ENCODE measurements at places on chromosomes 13 and 19. TPM values are rescaled to one million over a fixed set of nuclear protein-coding genes. Genes with fewer than 3 reads are reported as not detected.

- no peaks in the 10 kb centered on the region for H3K36me3 ChIP-seq
- no peak overlapping the region for H3K4me3 ChIP-seq
- DNase-seq, result no peak
- no peak overlapping the region for H3K27ac ChIP-seq
Observed at GRCh38 chr13:92827503-92827902, 399.1 kb upstream of the GPC6 start.

The ARHGEF7 gene
- 21.6 TPM for polyA plus RNA-seq

DNA sequence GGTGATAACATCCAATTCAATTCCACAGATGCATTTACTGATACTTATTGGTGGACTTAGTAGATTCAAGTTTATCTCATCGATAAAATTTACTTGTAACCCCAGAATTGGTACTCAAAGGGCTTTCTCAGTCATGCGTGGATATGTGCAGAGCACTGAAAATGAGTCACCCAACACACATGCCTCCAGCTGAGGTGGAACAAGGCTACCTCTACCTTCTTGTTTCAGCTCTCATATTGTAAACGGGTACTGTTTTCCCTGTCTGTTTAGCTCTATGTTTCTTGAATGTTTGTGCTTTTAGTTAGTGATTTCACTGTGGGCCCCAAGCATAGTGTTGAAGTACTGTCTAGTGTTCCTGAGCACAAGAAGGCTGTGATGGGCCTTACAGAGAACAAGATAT, 1.5 kb downstream of the LRRC63 start:
- peaks cover 5% of the 10 kb centered on the region for H3K4me1 ChIP-seq
- H3K4me3 ChIP-seq, result no peak overlapping the region
- no peak for DNase-seq
- no peaks in the 10 kb centered on the region for H3K36me3 ChIP-seq

GRCh38 chr19:48975947-48976847, 11.1 kb downstream of the FTL start:
- H3K27me3 ChIP-seq, result no peaks in the 10 kb centered on the region
- no peaks in the 10 kb centered on the region for H3K4me1 ChIP-seq
- H3K27ac ChIP-seq, result no peak overlapping the region
- H3K4me3 ChIP-seq, result no peak overlapping the region

- H3K4me3 ChIP-seq, result no peak overlapping the region
- no peaks in the 10 kb centered on the region for H3K36me3 ChIP-seq
- H3K27me3 ChIP-seq, result no peaks in the 10 kb centered on the region
- H3K27ac ChIP-seq, result no peak overlapping the region
- DNase-seq, result no peak
Observed at GRCh38 chr13:46618694-46619254, 65.8 kb downstream of the LRCH1 start.

Measured in SK-N-SH (cell line).